ENCODE measurements at places on chromosomes 2 and 18.

- DNase-seq, result no peak
Observed at GRCh38 chr2:235204948-235205347, 253.1 kb downstream of the SH3BP4 start.

DNA sequence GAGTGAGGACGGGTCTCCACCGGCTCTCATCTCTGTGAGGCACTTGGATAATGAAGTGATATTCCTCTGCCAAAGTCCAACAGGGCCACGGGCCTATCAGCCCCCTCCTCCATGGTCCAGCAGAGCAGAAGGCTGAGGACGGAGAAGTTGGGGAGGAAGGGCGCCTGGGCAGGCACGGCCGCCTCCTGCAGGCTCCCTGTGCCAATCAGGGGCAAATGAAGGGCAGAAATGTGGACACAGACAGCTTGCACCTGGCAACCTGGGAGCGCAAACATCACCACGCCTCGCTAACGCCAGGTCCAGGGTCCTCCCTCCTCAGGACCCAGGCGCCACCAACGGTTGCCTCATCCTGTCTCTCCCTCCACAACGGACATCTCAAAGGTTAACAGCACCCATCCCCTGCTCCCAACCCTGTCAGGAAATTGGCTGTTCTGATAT is 24.3 kb downstream of the SMAD7 start:
- no peak for DNase-seq

DNA sequence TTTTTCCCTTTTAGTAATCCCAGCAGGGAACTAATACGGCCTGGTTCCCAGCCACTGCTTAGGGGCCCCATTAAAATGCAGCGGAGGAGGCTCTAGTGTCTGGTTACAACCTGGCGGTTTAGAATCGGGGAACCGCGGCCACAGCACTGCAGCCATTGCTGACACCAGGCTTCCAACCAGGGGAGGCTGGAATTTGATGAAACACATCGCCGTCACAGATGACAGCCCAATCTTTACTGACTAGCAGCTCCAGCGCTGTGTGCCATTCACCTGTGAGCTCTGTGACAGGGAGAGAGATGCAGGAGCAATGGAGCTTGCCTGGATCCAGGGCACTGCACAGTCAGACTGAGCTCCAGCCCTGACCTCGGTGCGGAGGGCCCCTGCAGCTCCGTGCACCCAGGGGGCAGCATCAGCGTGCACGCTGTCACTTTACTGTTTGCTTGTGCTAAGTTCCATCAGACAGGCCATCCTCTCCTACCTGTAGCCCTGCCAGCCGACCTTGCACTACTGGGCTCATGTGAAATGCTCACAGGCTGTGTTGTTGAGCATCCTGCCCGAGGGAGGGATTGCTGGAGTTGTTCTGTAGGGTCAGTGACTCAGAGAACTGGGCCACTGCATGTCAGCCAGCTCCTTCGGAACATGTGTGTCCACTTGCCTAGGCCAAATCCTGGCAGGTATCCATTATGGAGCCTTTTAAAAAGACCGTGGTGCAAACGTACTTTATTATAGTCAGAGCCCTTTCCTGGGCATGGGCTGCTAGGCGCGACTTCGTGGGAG is 203.5 kb downstream of the SEPTIN10 start:
- DNase-seq, result no peak

- no peak for DNase-seq
Observed at GRCh38 chr2:169619946-169620345, 35.8 kb downstream of the PPIG start.

DNA sequence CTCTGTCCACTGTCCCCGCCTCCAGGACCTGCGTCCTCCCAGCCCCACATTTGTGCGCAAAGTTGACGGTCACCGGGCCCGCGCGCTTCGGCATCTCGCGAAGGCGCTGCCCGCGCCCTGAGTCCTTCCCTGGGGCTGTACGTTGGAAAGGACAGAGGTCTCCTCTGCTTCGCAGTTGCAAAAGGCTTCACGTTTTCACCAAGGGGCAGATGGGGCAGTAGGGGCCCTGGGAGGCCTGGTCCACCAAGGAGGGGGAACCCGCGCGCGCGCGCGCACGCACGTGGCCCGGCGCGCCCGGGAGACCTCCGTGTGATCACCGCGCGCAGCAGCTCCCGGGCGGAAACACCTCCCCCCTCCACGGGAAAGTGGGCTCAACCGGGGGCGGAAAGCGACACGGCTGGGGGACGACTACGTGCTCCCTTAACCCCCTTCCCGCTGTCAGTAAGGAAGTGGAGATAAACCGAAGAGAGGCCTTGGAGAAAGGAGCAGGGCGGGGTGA is 21.9 kb downstream of the TEX44 start:
- DNase-seq, result peak; percentile 72

- DNase-seq, result no peak
Observed at GRCh38 chr2:221454459-221455105, 117.5 kb downstream of the EPHA4 start.

DNA sequence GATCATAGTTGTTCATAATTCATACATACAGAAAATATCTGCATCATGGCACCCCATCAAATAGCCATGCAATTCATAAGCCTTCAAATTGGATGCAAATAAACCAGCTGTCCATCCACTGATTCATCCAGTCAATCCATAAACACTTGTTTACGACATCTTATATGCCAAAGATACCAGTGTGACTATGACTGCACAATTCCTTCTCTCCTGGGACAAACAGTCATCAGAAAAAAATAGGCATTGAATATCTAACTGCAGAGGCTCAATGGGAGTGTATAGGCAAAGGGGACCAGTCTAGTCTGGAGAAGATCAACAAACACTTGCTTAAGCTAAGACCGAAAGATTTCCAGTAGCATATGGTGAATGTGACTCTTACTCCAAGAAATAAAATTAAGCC is 70.0 kb downstream of the COL4A3 start:
- DNase-seq, result no peak

DNA sequence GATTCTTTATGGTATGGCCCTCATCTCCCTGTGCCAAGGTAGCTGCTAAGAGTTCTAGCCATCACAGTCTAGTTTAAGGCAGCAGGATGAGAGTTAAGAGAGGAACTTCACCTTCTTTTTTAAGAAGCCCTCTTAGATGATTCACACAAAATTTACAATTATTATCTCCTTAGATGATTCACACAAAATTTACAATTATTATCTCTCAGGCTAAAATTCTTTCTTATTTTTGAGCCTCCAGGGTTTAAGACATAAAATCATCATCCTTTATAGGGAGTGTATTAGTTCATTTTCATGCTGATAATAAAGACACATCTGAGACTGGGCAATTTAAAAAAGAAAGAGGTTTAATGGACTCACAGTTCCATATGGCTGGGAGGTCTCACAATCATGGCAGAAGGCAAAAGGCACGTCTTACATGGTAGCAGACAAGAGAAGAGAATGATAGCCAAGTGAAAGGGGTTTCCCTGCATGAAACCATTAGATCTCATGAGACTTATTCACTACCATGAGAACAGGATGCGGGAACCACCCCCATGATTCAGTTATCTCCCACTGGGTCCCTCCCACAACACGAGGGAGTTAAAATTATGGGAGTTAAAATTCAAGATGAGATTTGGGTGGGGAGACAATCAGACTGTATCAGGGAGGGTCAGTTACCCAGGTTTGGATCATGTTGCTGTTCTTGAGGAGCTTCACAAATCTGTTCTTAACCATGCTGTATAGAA is 133.0 kb upstream of the MYO3B start:
- DNase-seq, result no peak

DNA sequence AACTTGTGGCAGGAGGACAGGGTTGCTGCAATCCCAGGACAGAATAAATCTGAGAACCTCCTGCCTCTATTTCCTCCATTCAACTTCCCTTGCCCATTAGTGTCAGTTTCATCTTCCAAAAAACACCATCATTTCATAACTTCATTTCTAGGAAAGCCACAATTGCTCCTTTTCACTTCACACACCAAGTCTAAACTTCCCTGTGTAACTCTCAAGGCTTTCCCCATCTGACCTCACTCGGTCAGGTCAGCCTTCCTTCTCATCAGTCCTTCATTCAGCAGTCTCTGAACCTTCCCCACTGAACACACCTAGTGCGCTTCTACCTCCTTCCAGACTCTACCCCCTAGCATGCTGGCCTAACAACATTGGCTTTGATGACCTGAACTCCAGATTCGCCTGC is 35.8 kb downstream of the TCF7L1 start:
- DNase-seq, result no peak

GRCh38 chr2:239186516-239187357 is 214.1 kb downstream of the HDAC4 start:
- no peak for DNase-seq

GRCh38 chr2:100107906-100108647 is 34.3 kb downstream of the AFF3 start:
- DNase-seq, result no peak

- no peak for DNase-seq
Observed at GRCh38 chr2:189662669-189663226, 1.5 kb downstream of the ASNSD1 start.

GRCh38 chr2:176115883-176116813 is at the start of gene HOXD10:
HOXD10 (plus strand) TSS chr2:176116778; CDS start chr2:176116834, 56 bp downstream.
- DNase-seq, result no peak

GRCh38 chr2:63587814-63588384 is 378 bp downstream of the WDPCP start:
- DNase-seq, result no peak

DNA sequence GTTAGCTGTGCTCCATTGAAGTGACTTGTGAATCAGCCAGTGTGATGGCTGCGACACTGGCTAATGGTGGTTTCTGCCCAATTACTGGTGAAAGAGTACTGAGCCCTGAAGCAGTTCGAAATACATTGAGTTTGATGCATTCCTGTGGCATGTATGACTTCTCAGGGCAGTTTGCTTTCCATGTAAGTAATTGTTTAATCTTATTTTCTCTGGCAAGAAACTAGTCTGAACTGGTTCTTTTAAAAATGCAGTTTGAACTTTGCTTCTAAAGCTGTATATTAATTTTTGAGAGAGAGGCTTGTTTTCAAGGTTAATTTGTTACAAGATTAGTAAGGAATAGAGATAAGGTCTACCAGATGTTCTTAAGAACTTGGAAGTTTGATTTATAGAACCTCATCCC is 46.7 kb downstream of the GLS start:
- no peak for DNase-seq

DNA sequence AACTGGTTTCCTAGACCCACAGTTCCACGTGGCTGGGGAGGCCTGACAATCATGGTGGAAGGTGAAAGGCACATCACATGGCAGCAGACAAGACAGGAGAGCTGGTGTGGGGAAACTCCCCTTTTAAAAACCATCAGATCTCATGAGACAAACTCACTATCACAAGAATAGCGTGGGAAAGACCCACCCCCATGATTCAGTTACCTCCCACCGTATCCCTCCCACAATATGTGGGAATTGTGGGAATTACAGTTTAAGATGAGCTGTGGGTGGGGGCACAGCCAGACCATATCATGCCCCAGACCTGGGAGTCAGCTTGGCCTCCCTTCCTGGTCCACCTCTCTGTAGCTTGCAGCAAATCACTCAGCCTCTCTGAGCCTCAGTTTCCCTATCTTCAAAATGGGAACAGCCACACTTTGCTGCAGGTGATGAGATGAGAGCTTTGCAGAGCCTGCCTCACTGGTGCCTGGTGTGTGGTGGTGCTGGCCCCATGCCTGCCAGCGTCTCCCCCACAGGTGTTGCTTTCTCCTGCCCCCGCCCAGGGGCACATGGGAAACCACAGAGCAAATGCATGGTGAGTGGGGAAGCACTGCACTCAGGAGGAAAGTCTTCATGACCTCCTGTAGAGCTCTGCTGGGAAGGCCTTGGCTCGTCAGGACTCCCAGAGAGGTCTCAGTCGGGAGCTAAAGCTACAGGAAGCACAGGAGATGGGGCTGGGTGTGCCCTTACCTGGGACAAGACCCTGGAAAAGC is 31.1 kb downstream of the GREB1 start:
- DNase-seq, result no peak

DNA sequence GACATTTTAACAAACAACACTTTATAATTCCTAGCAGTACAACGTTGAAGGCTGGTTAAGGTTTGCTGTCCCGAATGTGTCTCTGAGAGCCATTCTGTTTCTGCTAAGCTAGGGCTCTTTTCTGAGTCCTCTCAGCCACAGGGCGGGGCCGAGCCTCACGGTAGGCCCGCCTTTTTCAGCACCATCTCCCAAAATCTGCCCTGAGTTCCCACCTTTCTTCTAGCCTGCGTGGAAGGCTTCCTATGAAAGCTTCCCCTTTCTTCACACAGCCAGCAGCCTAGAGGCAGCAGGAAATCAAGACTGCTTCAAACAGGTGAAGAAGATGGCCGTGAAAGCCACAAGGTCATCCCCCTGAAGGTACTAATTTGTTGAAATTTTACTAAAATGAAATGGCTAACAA is 255.5 kb downstream of the CDH2 start:
- DNase-seq, result no peak

GRCh38 chr2:195164930-195165329 is 492.1 kb upstream of the SLC39A10 start:
- no peak for DNase-seq

DNA sequence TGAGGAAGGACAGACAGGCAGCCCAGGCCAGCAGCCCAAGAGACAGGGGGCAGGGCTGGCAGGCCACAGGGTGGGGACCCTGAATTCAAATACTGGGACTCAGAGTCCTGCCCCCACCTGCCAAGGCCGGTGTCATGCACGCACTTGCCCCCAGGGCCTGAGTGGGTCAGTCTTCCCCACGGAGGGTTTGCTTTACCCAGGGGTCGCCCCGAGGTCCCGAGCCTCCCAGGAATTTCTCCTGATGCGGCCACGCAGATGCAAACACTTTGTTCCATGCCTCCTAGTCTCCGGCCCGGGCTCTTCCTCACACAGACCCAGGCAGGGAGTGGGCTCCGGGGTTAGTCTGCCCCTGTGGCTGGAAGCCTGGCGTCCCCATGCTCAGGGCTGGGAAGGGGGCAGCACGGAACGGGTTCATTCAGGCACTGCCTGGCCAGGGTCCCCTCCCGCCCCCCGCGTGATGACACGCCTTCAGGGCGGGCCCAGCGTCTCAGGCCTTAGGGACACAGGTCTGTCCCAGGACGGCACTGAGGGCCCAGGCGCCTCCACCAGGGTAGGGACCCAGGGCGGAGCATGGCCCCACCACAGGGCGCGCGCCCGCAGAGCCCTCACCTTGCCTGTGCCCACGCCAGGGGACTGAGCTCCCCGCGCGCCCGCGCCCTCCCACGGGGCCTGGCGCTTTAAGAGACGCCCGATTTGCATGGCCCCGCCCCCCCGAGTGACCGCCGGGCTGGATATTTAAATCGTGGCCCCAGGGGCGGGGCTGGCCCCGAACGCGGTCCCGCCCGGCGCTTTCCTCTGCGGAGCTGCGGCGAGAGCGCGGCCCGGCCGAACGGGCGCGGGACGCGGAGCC is at the start of gene SNED1:
TSS of gene SNED1 (plus strand) at position 763 of the 850 bp plus-strand sequence. CDS start 220 bp downstream, outside the sequence.
- DNase-seq, result peak; percentile 73

Data from stimulated activated CD4-positive, alpha-beta T cell treated with anti-CD3 and anti-CD28 coated beads, Interleukin-15, amount 100 ng/mL, for 24 hours (primary cell).